A549 treated with AZD2906 at 1 μM for 4 hours (cell line): ENCODE measurements at places on chromosomes 5 and 9. TPM values are rescaled to one million over a fixed set of nuclear protein-coding genes. Genes with fewer than 3 reads are reported as not detected.

IFNA2 gene
- total RNA-seq = not detected in 5 replicates

BTNL3 gene
- not detected in 5 replicates for total RNA-seq

SEC16A gene
- 53.0 to 62.2 TPM (median 56.8 TPM) in 5 replicates for total RNA-seq

PCDHGB2 gene
- total RNA-seq = 0.05 to 0.08 TPM (median 0.07 TPM) in 5 replicates

SLC34A3 gene
- total RNA-seq = 0.03 to 0.15 TPM (median 0.10 TPM) in 4 of 5 replicates, not detected in the other

NPR2 gene
- 4.2 to 6.3 TPM (median 4.6 TPM) in 5 replicates for total RNA-seq

AFAP1L1 gene
- 12.3 to 15.7 TPM (median 15.4 TPM) in 5 replicates for total RNA-seq

FBP1 gene
- not detected in 5 replicates for total RNA-seq

ADGRD2 gene
- 0.03 TPM in 1 of 5 replicates, not detected in the others for total RNA-seq

EPB41L4B gene
- 26.1 to 29.4 TPM (median 26.8 TPM) in 5 replicates for total RNA-seq

LEAP2 gene
- 0.43 to 1.2 TPM (median 0.65 TPM) in 5 replicates for total RNA-seq

MUSK gene
- total RNA-seq = not detected in 5 replicates

WDR38 gene
- 0.11 to 0.23 TPM (median 0.14 TPM) in 5 replicates for total RNA-seq

SFXN1 gene
- 75.0 to 116 TPM (median 83.2 TPM) in 5 replicates for total RNA-seq

NFX1 gene
- 30.1 to 32.4 TPM (median 31.7 TPM) in 5 replicates for total RNA-seq

KCNN2 gene
- total RNA-seq = 0.07 to 0.20 TPM (median 0.16 TPM) in 5 replicates

OTULINL gene
- total RNA-seq = 22.6 to 28.6 TPM (median 26.3 TPM) in 5 replicates

SCGB3A1 gene
- not detected in 5 replicates for total RNA-seq
